ENCODE measurements at places on chromosomes 4 and X. TPM values are rescaled to one million over a fixed set of nuclear protein-coding genes. Genes with fewer than 3 reads are reported as not detected.
A peak's percentile ranks its signal among the peaks of the same experiment; 100 is the strongest.

The TRMT10A gene
- total RNA-seq: 8.9 TPM

The PRDM8 gene
- 7.8 TPM for total RNA-seq

DNA sequence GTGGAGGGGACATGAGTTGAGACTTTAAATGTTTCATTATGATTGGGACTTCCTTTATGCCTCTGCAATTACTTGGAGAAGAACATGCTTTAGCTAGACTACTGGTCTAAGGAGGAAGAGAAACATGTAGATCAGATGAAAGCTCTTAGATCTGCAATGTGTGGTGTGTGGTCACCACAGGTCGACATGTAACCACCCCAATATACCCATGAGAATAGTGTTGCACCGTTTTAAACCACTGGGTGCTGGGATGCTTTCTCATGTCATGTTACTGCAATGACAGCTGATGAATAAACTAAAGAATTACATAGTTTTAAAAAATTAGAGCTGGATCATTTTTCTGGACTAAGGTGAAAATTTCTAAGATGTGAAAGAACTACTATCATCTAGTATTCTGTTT is 1039.7 kb downstream of the RAPGEF2 start:
- DNase-seq: no peak

DNA sequence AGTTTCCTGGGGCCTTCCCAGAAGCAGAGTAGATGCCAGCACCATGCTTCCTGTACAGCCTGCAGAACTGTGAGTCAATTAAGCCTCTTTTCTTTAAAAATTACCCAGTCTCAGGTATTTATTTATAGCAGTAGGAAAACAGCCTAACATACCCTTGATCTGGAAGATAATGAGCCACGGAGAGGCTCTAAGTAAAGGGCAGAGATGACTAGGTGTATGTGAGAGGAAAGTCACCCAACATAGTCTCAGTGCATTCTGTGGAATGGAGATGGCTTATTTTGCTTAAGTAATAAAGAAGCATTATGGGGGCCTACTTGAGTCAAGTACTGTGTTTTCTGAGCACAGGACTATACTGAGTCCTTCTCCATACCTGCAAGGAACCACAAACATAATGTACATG is 199.5 kb downstream of the CPEB2 start:
- no peak for DNase-seq

GRCh38 chr4:111362941-111363361 is 740.1 kb upstream of the PITX2 start:
- DNase-seq: peak; percentile 89

DNA sequence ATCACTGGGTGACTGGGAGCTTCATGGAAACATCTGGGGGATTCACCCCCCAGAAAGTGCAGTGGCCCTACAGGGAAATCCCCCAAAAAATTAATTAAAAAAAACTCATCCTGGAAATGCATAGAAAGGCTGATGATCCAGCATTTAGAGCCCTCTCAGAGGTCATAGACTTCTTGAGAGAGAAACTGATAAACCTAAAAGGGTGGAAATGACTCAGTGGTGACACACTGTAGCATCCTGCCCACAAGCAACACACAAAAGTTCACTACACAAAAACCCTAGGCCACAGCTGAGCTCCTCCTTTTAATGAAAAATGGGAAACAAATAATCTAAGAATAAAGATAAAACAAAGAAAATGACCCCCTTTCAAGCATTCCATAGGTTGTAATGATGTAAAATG is 911.5 kb downstream of the GLUD2 start:
- peak; percentile 28 for DNase-seq

DNA sequence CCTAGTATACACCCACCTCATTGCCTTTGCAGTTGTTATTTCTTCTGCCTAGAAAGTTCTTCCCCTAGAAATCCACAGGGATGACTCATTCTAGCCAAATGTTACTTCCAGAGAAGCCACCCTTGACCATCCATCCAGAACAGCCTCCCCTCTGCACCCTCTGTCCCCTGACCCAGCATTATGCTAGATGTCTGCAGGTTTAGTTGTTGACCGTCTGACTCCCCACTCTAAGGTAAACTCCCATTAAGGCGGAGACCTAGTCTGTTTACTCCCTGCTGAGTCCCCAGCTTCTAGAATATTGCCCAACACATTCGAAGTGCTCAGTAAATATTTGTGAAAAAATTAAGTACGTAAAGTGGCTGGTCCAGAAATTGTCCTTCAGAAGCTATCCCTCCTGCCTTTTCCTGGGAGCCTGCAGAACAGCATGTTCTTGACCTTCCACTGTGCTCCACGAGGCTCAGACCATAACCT is 11.0 kb downstream of the SRD5A3 start:
- DNase-seq: peak; percentile 27

DNA sequence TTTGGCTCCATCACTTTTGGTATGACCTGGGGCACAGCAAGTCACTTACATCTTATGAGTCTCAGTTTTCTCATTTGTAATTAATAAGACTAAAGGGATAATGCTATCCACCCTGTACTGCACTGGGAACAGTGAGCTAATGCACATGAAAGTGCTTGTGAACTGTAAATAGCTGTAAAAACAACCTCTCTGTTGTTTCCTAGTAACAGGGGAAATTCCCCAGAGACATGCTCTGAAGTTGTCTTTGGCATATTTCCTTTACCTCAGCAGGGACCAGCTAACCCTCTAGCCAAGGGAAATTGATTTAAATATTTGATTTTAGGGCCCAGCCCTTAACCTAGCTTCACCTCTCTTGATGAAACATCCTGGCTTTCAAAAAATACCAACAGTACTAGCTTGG is 6.1 kb upstream of the CYSLTR1 start:
- DNase-seq: peak; percentile 33

- DNase-seq: peak; percentile 56
Measured at GRCh38 chr4:26701786-26702227, 117.9 kb downstream of the TBC1D19 start.

DNA sequence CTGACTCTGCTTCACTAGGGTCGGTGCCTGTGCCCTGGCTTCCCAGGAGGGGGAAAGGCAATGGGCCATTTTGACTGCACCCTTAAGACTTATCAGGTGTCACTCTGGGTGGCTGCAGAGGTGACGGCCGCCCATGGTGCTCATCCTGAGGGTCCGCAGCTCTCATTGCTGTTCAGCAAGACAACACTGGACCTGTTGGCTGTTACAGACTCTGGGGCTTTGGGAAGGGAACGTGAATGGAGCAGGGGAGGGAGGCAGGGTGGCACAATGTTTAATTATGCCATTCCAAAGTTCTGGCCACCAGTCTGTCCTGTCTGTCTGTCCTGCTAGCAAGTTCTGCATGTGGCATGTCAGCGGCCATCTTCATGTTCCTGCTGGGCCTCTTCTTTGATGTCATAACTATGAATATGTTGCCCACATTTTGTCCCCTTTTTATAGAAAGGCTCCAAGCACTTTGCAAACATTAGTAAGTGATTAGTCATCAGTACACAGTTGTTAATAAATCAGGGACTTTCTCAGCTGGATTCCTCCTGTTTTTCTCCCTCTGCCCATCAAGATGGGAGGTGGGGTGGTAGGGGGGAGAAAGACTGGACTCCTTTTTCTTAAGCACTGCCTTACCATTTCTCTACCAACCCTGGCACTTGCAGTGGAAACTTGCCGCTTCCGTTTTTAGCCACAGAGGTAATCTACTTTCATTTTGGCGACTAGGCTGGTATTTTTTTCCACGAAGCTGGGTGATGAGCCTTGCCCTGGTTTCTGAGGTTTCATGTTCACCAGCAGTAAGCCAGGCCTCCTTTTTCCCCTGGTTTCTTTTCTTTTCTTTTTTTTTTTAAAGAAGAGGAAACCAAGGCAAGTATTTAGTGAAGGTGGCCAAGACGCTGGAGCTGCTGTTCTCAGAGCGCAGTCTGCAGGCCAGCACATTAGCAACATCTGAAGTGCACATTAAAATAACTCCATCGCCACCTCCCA is 88.6 kb upstream of the TRIM2 start:
- DNase-seq: peak; percentile 64

DNA sequence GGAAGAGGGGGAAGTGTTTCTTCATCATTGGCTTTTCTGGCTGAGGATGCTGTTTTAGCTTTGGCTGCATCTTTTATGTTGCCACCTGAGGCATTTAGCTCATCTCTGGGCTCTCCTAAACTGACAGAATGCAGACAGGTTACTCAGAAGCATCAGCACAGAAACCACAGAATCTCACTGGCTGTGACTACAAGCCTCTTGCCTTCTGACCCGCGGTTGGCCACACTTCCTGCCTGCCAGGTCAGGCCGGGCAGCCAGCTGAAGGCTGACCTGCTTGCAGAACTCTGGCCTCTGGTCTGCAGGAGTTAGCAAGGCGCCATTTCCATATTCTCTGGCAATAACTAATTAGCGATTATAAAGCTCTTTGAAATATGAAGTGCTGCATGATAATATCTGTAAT is 366.5 kb downstream of the MID1IP1 start:
- no peak for DNase-seq

DNA sequence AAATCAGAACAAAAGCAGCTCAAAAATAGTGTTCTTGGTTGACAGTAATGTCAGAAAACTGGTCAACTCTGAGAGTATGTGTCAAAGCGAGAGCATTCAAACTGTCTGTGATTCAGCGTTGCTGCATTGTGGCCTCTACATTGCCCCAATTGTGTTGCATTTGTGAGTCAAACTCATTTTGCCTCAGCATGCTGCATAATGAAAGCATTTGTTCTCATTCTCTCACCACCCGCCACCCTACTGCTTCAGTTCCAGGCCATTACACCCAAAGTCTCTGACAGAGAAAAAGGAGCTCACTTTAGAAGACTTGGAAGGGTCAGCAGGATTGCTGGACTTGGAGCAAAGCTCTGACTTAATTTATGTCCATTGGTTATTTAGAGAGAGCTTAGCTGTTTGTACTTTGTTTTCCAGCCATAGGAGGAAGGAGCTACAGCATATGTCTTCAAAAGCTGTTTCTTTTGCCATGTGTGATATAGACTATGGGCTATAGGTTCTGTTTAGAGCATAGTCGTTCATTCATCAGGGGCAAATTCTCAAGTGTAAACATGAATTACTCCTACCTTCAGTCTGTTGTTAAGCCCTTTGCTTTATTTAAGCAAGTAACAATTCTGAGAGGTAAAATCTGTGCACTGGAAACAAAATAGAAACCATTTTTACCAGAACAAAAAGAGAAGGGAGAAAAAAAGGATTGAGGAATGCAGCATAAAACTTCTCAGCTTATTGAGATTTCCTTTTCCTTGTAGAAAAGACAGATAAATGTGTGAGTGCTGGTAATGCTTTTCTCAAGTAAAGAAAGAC is 153.4 kb upstream of the ANK2 start:
- DNase-seq: peak; percentile 11

GRCh38 chr4:38860788-38861424 is 4.3 kb upstream of the TLR6 start:
- DNase-seq: peak; percentile 20

DNA sequence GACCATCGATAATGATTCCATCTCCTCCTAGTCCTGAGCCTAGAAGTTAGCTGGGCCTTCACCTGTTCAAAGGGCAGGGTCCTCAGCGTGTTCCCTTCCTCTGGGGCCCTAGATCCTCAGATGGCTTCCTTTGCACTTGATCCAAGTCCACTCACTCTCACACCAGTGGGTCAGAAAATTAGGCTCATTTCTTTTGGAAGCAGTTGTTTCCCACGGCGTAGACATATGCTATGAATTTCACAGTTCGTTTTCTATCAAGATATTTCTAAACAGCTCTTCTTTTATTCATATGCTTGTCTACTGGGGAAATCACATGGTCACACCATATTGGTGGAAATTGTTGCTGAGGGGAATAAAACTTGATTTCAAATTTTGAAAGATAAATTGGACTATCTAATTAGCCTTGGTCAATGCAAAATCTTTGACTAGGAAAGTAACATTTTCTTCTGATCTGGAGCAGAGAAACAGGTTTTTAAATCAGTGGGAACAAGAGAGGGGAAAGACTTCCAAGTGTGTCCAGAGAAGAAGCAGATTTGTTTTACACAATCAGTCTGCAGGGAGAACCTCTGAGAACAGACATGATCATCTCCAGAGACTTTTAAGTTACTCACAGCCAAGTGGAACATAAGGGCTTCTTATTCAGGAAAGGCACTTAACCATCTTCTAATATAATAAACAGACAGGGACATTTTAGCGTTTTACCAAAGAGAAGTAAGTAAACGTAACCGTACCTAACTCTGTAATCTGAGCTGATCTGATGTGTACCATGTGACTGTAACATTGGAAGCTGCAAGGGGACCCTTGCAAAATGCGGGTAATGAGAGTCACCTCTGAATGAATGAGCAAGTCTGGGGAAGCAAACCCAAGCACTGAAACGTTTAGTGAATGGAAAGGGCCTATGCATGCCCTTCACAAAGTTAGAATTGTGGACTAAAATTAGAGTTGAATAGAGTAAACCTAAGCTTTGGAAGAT is 455.7 kb upstream of the FAT1 start:
- DNase-seq: no peak

The GLRA2 gene
- total RNA-seq: not detected

The TLR10 gene
- not detected for total RNA-seq

DNA sequence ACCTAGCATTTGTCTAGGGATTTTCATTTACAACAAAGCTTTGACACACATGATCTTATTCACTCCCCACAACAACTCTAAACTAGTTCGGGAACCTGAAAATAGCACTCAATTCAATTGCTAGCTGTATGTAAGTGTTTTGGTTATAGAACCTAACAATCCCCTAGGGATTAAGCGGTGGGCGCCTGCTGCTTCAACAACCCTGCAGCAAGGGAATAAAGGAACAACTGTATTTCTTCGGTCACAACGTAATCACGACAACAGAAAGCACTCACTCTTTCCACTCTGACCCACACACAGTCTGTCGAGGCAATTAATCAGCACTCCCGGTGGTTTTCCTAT is 674 bp upstream of the DIAPH2 start:
- no peak for DNase-seq

The DSPP gene
- not detected for total RNA-seq

The ANXA3 gene
- total RNA-seq: 31.2 TPM

The SEC31A gene
- total RNA-seq: 392 TPM

The HAND2 gene
- 31.3 TPM for total RNA-seq

GRCh38 chr4:86452924-86453531 is 93.2 kb upstream of the MAPK10 start:
- DNase-seq: peak; percentile 73

- DNase-seq: peak; percentile 85
Measured at GRCh38 chrX:45479835-45480422, 279.3 kb upstream of the DIPK2B start.

- no peak for DNase-seq
Measured at GRCh38 chr4:156113138-156113765, 159.6 kb upstream of the CTSO start.

GRCh38 chr4:3285558-3286334 is 7.1 kb upstream of the RGS12 start:
- DNase-seq: peak; percentile 25

- no peak for DNase-seq
Measured at GRCh38 chr4:69717778-69718177, 42.6 kb downstream of the SULT1B1 start.

The UBE2D3 gene
- 247 TPM for total RNA-seq
